Astrocyte of the cerebellum (primary cell): ENCODE measurements at places on chromosomes 1 and 21.

DNA sequence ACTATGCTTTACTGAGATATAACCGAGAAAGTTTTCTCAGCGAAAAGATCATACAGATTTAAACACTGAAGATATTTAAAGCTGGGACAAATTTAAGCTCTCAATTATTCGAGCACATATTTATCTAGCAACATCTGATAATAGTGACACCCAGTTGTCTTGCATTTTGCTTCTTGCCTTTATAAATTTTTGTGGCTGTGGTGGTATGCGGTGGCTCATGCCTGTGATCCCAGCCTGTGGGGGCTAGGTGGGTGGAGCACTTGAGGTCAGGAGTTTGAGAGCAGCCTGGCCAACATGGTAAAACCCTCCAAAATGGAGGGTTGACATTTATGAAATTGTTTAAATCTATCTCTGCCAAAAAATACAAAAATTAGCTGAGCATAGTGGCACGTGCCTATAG lies 312.2 kb downstream of the SPATA17 start:
- no peak for DNase-seq

GRCh38 chr1:38990386-38990737 lies 714 bp upstream of the AKIRIN1 start:
- DNase-seq: no peak

- DNase-seq: no peak
Observed at GRCh38 chr21:15446223-15446622, 283.6 kb upstream of the USP25 start.

DNA sequence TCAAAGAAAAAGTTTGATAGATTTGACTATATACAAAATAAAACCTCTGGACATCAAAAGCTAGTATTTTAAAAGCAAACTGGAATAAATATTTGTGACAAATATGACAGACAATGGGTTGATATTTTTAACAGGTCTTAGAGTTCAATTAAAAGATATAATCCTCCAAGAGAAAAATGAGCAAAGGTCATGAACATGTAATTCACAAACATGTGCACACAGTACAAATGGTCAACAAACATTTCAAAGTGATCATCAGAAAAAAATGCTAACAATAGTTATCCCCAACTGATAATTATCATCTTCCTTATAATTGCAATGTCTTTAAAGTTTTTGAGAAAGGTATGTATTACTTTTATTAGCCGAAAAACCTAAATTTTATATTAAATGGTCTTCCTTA lies 32.0 kb downstream of the WDR64 start:
- no peak for DNase-seq

DNA sequence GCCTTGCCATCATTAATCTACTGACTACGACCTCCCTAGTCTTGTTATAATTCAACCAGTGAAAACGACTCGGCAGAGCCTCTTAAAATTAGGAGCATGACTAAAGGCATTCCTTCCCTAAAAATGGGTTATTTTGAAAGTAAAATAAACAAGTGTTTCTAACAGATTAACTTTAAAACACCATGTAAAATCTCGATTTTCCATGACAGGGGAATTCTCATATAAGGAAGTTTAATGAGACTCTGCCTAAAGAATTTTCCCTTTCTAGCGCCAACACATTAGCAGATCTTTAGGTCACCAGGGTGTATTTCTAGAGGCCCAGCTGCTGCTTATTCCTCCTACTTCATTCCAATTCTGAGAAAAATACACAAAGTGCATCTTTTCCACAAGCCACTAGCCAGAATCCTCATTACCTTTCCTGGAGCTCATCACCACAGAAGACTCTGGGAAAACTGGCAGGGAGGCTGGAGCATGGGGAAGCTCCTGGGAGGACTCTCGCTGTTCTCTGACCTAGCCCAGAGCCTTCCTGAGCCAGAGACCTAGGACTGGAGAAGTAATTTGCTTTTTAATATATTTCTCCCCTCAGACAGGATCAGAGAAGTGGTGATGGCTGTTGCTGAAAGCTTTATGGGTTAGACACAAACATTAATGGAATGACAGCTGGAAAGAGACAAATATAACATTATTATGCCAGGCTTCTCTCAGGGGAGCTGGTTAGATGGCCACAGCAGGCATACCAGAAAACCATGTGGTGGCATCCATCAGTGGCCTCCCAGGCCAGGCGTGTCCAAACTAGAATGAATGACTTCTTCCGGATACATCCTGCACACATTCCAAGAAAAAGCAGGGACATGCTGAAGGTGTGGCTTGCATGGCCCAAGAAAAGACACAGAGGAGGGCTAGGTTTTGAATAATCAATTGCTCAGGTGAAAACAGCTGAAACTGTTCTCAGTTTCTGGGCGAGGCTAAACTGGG lies 63.6 kb upstream of the CTTNBP2NL start:
- DNase-seq: no peak

DNA sequence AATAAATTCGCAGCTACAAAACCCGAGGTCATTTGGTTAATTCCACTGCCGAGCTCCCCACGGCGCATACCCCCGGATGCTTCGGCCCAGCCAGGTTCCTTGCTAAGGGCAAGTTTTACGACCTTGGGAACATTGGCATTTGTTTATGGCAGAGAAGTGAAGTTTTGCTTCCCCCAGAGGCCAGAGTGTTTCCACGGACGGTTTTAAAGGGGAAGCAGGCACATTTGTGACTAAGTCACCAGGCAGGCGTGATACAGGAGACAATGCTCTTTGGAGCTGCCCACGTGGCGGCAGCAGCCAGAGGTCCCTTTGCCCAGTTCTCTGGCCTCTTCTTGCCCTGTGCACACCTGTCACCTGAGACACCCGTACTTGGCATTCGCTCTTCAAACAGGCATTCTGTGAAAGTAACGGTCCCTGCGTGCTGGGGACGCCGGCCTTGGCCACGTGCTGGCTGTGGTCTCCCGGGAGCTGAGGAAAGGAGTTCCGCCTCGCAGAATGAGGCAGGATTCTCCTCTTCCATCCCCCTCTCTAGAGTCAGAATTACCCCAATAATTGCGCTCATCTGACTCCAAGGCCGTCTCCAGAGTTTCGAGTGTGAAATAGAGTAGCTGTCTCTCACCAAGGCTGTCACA lies 138.3 kb downstream of the PRDM16 start:
- DNase-seq: no peak

- DNase-seq: no peak
Observed at GRCh38 chr1:48214820-48215219, 7.7 kb upstream of the SLC5A9 start.

DNA sequence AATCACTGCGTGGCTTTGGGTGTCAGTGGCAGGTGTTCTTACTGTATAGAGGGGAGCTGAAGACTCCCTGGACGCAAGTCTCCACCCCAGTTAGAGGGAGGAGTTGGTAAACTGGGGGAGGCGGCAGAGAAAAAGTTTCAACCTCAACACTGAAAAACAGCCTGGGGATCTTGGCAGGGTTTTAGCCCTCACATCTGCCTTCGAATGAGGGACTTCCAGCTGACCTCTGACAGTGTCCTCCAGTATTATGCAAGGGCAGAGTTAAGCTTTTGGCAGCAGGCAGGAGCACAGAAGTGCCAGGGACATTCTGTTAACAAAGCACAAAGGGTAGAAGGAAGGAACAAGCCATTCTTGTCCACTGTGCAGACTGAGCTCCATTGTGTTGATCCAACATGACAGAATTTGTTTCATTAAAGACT lies 41.2 kb upstream of the RAB4A start:
- no peak for DNase-seq

GRCh38 chr1:178470411-178470960 lies 26.3 kb downstream of the CLEC20A start:
- DNase-seq: no peak

DNA sequence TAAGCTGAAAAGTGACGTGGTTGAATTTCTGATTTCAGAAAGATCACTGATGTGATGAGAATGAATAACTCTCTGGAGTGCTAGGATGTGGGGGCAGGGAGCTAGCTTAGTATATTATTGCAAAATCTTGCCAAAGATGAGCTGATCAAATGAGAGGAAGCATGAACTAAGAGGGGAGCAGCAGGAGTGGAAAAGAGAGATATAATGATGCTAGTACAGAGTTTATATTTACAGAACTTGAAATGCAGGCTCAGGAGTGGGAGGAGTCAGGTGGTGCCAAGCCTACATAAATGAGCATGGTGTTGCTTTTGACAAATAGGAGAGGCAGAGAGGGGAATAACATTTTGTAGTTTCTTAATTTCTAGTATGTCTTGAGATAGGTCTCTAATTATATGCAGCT lies 38.1 kb upstream of the NBL1 start:
- DNase-seq: no peak

GRCh38 chr21:25191141-25191540 lies 416.1 kb downstream of the MRPL39 start:
- no peak for DNase-seq

DNA sequence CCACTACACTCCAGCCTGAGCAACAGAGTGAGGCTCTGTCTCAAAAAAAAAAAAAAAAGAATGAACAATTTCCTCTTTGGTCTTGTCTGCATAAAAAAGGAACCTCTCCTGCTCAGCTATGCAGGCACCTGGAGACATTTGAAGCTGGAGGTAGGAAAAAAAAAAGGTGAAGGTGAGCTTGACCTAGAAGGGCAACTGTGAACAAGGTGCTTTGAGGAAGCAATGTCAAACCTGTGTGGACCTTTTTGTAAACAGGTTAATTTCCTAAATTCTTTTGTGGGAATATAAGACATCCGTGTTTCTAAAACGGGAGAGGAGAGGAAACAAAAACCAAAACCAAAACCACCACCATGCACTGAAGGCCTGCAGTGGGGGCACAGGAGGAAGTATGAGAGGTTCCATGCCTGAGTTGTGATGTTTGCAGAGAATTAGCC lies 77.5 kb downstream of the SLC45A1 start:
- DNase-seq: no peak

DNA sequence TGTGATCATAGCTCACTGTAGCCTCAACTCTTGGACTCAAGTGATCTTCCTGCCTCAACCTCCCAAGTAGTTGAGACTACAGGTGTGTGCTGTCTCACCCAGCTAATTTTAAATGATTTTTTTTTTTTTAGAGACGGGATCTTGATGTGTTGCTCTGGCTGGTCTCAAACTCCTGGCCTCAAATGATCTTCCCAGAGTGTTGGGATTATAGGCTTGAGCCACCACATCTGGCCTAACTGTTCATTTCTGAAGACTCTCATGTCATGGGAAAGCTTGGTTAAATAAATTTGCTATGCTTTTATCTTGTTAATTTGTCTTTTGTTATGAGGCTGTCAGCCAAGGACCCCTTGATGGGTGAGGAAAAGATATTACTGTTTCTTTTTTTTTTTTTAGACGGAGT lies 134.0 kb downstream of the MIS18A start:
- no peak for DNase-seq

DNA sequence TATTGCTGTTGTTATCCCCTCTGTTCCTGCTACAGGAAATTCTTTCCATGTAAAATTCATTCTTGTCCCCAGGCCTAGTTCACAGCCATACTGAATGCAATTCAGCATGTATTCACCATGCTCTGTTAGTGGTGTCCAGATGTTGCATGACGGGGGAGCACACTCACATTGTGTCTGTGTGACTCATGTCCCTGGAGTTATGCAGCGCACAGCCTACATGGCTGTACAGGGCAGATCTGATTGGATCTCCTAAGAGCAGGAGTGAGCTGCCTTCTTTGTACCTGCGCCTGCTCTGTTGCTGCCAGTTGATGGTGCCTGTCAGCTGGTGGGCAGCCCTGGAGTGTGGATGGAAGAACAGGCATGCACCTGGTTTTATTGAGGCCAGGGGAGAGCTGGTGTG lies 17.6 kb downstream of the HTR6 start:
- peak; percentile 37 for DNase-seq
